ENCODE measurements at places on chromosomes 16 and 17.

- DNase-seq = no peak
Measured at GRCh38 chr17:75531721-75532072, 6.2 kb downstream of the LLGL2 start.

GRCh38 chr17:81557276-81558114 is 5.3 kb upstream of the FAAP100 start:
- no peak for DNase-seq

GRCh38 chr16:75306099-75306762 is 54.8 kb upstream of the BCAR1 start:
- no peak for DNase-seq

DNA sequence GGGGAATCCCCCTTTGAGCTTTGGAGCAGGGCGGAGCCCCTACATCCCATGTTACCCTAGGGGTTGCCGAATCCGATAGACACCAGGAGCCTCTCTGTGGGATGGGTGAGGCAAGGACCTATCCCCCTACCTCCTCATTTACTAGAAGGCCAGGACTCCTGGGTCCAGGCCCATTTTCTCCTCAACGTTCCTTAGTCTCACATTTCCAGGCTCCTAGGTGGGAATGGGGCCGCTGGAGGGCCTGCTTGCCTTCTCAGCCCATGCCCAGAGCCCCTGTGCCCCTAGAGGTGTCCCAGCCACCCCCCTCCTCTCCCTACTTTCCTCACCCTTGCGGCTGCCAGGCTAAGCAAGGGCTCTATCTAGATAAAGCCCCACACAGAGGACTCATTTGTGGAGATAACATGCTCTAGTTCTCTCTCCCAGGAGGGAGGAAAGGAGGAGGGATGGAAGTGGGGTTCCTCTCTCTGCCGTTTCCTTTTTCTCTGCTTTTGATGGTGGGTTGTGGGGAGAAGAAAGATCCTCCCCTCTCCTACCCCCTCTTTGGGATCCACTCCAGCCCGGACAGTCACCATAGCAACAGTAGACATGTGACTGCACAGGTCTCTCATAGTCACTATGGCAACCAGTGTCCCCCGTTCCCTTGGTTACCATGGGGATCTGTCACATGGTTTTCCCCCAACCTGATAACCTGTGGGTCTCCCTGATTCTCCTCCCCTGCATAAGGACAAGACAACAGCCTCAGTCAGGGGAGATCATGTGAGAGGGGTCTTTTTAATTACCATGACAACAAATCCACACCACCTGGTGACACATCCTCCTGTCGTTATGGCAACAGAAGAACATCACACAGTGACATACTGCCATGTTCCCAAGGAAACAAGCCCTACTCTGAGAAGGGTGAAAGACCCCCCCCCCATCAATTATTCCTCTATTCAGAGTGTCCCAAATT is 5.2 kb downstream of the CACNA1G start:
- no peak for DNase-seq

- no peak for DNase-seq
Measured at GRCh38 chr17:20159406-20160069, 150.4 kb downstream of the SPECC1 start.

DNA sequence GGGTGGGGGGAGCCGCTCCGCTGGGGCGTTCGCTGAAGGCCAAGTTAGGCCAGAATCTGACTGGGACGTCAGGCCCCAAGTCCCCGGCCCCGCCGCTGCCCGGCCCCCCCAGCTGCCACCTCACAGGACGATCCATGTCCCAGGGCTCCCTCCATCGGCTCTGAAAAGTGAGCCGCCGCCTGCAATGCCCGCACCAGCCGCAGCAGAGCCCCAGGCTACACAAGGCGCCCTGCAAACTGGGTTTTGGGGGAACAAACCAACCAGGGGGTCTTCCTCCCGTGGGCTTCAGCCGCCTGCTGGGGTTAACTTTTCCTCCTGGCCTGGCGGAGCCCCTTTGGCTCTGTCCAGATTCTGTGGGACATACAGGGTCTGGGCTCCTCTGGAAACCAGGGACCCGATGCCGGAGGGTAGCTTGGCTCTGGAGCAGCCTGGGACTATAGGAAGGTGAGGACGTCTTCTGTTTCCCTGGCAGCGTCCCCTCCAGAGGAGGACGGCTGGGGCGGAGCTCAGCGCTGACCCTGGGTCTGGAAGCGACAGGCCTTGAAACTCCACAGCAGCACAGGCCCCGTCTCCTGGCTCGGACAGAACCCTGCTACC is 835 bp downstream of the NME4 start:
- DNase-seq = no peak

DNA sequence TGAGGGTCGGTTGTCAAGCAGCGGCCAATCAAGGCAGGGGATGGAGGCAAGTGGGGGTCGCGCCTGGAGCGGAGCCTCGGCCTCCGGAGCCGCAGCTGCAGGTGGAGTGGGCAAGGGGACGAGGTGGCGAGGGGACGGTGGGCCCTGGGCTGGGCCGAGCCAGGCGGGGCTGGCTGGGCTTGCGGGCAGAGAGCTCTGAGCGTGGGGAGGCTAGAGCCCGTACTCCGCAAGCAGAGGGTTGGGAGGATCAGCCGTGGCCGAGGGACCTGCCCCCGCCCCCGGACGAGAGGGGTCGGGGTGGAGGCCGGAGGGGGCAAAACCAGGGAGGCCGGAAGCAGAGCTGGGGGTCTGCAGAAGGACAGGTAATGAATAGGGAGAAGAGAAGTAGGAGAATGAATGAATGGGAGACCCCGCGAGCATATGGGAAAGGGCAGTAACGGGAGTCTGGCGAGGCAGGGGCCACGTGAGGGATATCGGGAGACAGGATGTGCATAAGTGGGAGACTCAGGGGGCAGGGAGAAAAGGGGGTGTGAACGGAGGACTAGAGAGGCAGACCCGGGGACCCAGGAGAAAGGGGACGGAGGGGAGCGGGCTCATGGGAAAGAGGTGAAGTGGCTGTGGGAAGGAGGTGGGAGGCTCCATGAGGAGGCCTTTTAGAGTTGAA is at the start of gene KATNB1:
Gene KATNB1 (plus strand): TSS at position 16 of the 664 bp plus-strand sequence. CDS start 1,474 bp downstream, outside the sequence.
- no peak for DNase-seq

GRCh38 chr16:96935-97381 is 18.9 kb downstream of the MPG start:
- peak; percentile 96 for DNase-seq

DNA sequence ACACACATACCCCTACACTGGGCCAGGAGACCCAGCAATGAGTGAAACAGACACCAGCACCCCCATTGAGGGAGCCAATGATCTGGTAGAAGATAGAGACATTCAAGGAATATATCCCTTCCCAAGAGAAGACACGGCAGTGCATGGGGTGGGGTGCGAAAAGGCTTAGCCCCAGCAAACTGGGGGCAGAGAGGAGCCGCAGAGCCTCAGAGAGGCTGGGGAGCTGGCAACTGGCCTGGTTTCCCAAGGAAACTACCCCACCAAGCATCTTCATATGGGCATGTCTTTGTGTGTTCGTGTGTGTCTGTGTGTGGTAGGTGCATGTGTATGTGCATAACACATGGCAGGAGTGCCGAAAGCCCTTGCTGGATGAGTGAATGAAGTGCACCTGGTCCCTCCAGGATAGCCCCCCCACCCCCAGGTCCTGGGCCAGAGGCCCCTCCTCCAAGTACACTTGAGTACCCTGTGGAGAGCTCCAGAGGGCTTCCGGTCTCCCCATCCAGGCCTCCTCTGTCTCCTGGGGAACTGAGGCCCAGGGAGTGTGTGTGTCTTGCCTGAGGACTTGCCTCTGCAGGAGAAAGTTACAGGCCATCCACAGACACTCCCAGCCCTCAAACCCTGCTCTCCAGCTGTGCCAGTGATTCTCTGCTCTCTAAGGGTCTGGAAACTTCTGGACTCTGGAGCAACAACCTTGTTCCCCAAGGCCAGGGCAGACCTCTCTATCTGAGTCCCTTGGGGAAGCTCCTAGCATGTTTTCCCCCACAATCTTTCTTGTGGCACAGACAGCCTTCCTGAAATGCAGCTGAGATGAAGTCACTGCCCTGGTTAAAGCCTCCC is 15.9 kb downstream of the TBX2 start:
- DNase-seq = peak; percentile 51

DNA sequence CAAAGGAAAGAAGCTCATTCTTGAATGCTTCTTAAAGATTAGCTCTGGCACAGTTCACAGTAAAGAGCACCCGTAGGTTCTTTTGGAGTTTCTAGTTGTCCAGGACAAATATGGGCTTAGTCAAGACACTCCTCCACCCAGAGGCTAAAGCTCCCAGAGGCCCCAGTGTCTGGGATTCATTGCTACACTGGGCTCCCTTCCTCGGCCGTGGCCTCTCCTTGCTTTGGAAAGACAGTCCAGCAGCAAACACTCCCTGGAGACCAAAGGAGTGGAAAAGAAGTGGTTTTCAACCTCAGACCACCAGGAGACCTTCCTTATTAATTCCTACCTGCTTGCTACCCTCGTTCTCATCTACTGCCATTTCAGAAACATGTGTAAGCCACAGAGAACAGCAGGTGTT is 17.1 kb downstream of the PHB1 start:
- DNase-seq = no peak

DNA sequence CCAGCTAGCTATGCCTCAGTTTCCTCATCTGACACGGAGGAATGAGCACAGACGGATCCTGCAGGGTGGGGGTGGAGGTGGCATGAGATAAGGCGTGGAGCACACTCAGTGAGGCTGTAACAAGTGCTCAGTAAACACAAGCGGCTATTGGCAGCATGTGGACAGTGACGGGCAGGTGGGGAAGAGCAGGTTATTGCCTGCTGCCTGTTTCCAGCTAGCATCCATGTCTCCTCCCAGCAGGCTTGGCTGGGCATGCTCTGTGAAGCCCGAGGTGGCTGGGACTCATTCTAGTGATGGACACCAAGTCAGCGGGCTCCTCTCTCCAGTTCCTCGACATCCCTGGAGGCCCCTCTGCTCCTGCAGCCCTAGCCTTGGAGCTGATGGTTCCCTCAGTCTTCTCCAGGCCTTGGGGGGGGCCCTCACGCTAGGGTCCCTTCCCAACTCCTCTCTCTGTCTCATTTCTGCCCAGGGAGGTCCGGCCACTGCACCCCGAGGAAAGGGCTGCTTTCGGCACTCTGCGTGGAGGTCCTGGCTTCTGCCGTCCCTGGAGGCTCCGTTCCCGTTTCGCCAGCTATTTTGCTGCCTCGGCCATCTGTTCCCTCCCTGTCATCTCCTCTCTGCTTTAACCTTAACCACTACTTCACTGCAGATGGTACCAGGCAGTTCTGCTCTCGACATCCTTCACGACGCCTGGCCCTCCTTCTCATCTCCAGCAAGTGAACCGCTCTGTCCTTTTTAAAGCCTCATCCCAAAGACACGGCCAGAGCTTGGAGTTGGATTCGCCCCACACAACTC is 6.2 kb downstream of the RTN4RL1 start:
- DNase-seq = no peak

GRCh38 chr16:11310997-11311561 is 29.9 kb upstream of the PRM1 start:
- peak; percentile 80 for DNase-seq

DNA sequence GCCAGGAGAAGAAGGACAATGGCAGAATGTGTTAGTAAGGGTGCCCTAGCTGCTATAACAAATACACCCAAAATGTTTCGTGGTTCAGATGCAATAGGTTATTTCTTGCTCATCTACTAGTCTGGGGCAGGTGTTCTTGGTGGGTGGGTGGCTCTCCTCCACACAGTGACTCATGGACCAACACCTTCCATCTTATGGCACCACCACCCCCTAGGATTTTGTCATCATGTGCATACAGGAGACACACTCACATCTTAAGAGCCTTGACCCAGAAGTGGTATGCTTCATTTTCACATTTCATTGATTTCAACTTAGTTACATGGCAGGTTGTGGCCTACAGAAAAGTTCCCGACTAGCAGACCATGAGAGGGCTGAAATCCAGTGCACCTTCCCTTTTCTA is 114.7 kb downstream of the AMFR start:
- DNase-seq = no peak

- no peak for DNase-seq
Measured at GRCh38 chr17:19019041-19019941, 14.7 kb upstream of the FAM83G start.

GRCh38 chr17:80876950-80877728 is 114.5 kb upstream of the CHMP6 start:
- peak; percentile 56 for DNase-seq

GRCh38 chr16:65070831-65071432 is 50.9 kb downstream of the CDH11 start:
- no peak for DNase-seq

GRCh38 chr16:88505405-88506082 is 52.5 kb downstream of the ZFPM1 start:
- peak; percentile 29 for DNase-seq

DNA sequence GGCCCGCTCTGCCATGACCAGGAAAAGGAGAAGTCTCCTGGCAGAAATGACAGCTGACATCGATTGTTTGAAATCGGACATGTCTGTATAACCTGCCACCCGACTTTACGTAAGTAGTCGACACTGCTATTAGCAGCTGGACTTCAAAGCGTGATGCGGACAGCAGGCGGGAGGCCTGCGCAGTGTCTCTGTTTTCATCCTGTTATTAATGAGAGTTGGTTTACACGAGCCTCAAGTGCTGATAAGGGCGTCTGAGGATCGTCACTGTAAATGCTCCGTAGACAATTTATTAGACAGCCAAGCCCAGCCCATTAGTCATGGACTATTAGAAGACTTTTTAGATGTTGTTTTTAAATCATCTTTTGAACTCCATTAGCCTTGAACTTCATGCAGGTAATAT is 328.3 kb downstream of the FOXL1 start:
- DNase-seq = no peak

All from stimulated activated effector memory CD8-positive, alpha-beta T cell treated with anti-CD3 and anti-CD28 coated beads, Interleukin-12 subunit alpha, Interleukin-12 subunit beta, amount 100 ng/mL, for 72 hours (primary cell).